GM18507 (cell line): ENCODE measurements at places on chromosomes 4 and X.

GRCh38 chrX:108736509-108737479 is at the start of gene IRS4:
IRS4 (minus strand) TSS chrX:108736563.
- no peak for DNase-seq

GRCh38 chrX:77945910-77946545 is 23.4 kb downstream of the PGAM4 start:
- DNase-seq: no peak

DNA sequence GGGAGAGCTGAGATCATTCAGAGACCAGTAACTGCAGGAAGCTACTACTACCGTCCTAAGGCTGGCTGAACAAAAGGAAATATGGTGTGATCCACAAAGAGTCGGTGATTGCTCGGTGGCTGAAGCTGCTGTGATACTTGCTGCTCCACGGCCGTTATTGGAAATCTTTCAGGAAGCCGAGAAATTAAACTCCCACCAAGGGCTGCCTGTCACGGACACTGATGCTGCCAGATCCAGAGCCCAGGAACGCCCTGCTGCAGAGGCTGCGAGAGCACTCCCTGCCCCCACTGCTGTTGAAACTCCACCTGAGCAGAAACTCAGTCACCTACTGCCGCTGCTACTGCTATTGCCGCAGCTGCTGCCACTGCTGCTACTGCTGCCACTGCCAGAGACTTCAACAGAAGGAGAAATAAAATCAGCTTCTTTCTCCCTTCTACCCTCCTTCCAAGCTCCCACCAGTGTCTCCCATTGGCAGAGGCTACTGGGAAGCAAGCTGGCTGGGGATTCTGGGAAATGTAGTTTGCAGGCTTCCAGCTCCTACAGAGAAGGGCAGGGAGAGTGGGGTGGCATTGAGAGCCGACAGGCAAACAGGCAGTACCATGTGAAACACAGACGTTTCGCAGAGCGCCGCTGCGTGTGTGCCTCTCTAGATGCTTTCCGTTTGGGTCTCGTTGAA is 126.0 kb upstream of the ENPP6 start:
- DNase-seq: no peak

GRCh38 chr4:66662620-66663019 is 882.7 kb downstream of the CENPC start:
- no peak for DNase-seq

DNA sequence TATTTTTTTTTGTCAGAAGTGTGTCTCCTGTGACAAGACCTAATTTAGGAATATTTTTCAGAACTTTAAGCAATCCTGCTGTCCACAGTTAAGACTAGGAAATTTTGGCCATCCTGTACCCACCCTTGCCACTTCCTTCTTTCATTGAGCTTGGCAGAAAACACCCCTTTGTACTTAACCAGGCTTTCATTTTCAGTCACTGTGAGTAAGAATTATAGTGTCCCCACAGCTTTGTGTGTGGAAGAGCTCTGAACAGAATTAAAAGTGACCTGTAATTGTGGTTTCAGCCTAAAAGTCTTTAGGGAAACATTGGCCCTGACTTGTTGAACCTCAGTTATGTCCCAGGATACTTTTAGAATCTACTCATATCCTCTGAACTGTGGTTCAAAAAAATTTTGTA is 153.7 kb upstream of the BMP3 start:
- no peak for DNase-seq

DNA sequence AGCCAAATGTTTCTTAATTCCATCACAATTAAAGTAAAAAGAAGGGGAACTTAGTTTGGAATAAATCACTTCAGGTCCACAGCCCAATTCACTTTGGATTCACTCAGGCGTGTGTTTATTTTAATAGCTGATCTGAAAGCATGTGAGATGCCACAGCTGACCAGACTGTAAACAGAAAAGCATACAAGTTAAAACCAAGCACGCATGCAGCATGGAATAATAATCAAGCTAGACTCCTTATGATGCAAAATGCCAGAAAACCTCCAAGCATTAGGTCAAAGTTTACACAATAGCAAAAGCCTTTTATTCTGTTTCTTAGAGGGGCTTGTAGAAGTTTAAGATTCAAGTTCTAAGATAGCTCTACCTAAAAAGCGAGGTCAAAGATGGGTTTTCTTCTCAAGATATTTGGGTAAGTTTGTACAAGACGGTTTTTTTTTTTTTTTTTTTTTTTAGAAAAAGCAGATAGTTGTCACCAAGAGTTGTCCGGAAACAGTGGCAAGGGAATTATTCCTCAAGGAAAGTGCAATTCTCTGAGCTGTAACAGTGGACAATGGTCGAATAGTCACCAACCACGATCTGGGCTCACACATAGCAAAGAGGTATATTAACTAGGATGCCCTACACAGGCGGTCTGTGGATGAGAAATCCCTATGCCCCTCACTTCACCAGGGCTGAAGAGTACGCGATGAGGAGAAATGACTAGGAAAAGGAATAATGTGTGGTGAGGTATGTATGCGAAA is 763 bp upstream of the PRRG1 start:
- no peak for DNase-seq

DNA sequence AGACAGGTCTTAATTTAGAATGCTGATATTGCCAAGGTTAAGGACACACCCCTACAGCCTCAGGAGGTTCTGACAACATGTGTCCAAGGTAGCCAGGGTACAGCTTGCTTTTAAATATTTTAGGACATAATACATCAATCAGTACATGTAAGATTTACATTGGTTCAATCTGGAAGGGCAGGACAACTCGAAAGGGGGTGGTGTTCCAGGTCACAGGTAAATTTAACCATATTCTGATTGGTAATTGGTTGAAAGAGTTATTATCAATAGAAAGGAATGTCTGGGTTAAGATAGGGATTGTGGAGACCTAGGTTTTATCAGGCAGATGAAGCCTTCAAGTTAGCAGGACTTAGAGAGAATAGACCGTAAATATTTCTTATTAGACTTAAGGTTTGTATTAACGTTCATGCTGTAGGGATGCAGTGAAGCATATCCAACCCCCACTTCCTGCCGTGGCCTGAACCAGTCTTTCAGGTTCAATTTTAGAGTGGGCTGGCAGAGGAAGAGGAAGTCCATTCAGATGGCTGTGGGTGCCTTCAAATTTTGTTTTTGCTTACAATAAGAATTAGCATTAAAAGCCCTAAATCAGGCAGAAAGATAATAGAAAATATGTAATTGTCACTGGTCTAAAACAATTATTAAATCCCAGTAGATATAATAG is 136.5 kb upstream of the GALNTL6 start:
- DNase-seq: no peak

GRCh38 chrX:69088171-69088938 is 76.9 kb downstream of the PJA1 start:
- DNase-seq: no peak

- DNase-seq: no peak
Observed at GRCh38 chr4:132382243-132382642, 766.9 kb upstream of the PCDH10 start.

GRCh38 chr4:158912390-158912789 is 143.6 kb downstream of the FNIP2 start:
- no peak for DNase-seq

- no peak for DNase-seq
Observed at GRCh38 chr4:100366213-100366612, 151.6 kb downstream of the EMCN start.

GRCh38 chrX:39582091-39582490 is 515.7 kb downstream of the BCOR start:
- no peak for DNase-seq

DNA sequence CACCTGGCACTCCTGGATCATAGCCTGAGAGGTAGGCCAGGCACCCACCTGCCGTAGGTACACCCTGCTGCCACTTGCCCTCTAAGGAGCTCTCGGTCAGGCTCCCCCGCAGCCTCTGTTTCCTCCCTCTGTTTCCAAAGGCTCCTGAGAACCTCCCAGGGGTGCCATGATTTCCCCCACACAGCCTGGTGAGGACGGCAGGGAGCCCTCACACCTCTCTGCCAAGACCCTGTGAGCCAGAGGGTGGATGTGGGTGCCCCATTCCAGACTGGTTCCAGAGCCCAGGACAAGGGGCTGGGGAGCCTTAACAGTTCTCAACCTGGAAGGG is 1.6 kb upstream of the ABLIM2 start:
- DNase-seq: no peak

DNA sequence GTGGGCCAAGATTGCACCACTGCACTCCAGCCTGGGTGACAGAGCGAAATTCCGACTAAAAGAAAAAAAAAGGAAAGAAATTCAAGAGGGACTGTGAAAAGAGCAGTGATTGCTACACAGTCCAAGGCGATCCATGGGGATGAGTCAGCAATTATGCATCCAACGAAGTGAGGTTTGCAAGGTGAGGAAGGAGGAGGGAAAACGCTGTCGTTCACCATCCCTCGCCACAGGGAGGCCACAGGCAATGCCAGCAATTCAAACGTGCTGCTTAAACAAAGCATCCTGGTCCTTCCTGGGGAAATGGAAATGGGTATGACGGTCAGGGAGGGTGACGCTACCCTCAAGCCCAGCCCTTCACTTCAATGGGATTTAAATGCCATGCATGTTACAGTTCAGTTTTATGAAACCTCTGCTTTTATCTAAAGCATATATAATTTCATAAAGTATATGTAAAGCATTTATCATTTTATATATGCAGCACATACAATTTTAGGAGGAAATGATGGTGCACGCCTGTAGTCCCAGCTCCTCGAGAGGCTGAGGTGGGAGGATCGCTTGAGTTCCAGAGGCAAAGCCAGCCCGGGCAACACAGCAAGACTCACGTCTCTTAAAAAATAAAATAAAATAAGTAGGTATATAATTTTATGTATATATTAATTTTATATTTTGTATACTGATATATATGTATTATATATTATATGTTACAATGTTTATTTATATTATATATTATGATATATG is 108.7 kb downstream of the DHRSX start:
- no peak for DNase-seq

- DNase-seq: no peak
Observed at GRCh38 chrX:21559417-21559816, 98.7 kb downstream of the KLHL34 start.

DNA sequence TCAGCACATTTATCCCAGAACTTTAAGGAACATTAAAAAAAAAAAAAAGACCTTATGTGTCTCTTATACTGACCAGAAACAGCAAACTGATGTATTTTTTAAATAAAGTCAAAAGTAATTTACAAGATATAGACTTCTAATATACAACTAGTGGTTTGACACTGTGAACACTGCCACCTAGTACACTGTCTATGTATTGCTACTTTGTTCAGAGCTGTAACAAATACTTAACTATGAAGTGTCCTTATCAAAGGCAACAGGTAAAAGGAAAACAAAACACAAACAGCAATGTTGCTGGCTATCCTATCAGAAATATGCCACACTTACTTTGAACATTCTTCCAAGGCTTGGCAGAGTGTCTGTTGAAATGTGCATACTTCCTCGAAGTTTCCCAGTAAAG is 60.4 kb downstream of the CD40LG start:
- no peak for DNase-seq

GRCh38 chrX:131821945-131822622 is 201.0 kb upstream of the STK26 start:
- DNase-seq: no peak

DNA sequence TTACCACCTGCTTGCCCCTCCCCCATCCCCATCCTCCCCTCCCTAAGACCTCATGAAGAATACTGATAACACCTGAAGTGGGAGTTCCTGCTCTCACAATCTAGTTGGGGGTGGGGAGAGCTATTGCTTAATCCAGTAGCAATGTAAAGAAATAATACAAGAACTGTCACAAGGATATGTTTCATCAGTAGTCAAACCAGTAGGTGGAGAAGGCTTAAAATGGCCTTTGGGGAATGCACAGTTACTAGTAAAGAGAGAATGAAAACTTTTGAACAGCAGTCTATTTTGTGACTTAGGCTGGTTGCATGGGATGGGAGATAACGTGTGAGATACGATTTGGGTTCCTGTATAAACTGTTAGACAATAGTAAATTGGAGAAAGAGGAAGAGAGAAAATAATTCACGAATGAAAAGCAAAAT is 6.0 kb downstream of the GALNT7 start:
- DNase-seq: no peak

GRCh38 chrX:153909024-153909979 is 4.8 kb downstream of the AVPR2 start:
- no peak for DNase-seq

- no peak for DNase-seq
Observed at GRCh38 chr4:8159537-8160232, 1.1 kb upstream of the ABLIM2 start.

DNA sequence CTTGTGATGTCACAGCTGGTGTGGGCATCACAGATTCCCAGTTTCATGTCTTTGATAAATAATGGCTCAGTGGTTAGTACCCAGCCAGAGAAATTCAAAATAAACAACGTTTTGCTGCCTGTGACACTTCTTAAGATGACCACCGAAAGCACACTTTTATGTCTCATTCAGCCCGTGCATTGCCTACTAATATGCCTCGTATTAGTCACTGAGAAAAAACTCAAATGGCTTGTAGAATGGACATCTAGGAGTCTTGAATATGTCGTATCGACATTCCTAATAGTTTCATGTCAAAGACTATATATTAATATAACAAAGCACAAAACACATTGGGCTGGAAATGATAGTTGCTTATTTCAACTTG is 103.9 kb upstream of the FAT1 start:
- no peak for DNase-seq

GRCh38 chr4:7104366-7105031 is 36.6 kb upstream of the GRPEL1 start:
- no peak for DNase-seq
